Mesangial cell (primary cell): ENCODE measurements at places on chromosomes 5 and 9. TPM values are rescaled to one million over a fixed set of nuclear protein-coding genes. Genes with fewer than 3 reads are reported as not detected.

Gene F12
- total RNA-seq, result 3.7 and 5.1 TPM in 2 replicates

Gene OR1Q1
- total RNA-seq, result not detected in 2 replicates

Gene KCNMB1
- total RNA-seq, result not detected in 2 replicates

Gene PCDHB11
- total RNA-seq, result 0.16 and 0.63 TPM in 2 replicates

Gene SPINK13
- total RNA-seq, result 0.25 TPM in 1 of 2 replicates, not detected in the other
